Suprapubic skin (tissue), 4 donors: ENCODE measurements at places on chromosomes 13 and 19. TPM values are rescaled to one million over a fixed set of nuclear protein-coding genes. Genes with fewer than 3 reads are reported as not detected.
A peak's percentile ranks its signal among the peaks of the same experiment; 100 is the strongest.

APOC4 gene
- total RNA-seq = not detected

KIR3DL1 gene
- not detected for total RNA-seq

LILRB2 gene
- 0.64 TPM for total RNA-seq

CCNA1 gene
- total RNA-seq = not detected

PRX gene
- 5.0 TPM for total RNA-seq

ANGPTL4 gene
- 56.4 TPM for total RNA-seq

KLC3 gene
- total RNA-seq = 108 TPM

DCLK1 gene
- 16.5 TPM for total RNA-seq

WASF3 gene
- total RNA-seq = 6.2 TPM

ZNF229 gene
- total RNA-seq = 2.3 TPM

C19orf85 gene
- not detected for total RNA-seq

C19orf67 gene
- total RNA-seq = not detected

KIR2DL4 gene
- total RNA-seq = not detected

WBP4 gene
- total RNA-seq = 12.1 TPM

DNA sequence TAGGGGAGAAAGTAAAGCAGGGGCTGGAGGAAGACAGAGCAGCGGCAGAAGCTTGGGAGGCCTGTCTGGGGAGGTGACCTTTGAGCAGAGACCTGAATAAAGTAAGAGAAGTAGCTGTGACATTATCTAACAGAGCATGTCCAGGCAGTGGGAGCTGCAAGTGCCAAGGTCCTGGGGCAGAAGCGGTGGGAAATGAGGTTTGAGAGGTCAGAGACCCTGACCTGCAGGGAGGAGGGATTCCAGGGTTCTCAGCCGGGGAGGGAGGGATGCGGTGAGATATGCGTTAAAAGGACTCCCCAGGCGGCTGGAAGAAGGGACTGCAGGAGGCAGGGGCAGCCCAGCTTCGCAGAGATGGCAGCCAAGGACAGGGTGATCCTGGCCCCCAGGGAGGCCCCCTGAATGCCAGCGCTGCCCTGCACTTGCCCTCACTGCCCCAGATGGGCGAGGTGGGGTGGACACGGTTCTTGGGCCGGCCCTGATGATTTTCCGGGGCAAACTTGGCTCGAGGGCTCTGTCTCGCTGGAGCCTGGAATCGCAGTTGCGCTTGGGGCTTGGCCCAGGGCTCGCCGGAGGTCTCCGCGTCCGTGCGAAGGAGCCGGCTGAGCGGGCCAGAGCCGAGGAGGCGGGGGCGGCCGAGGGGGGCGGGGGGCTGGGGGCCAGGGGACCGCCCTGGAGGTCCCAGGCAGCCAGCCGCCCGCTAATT lies 3.2 kb downstream of the CRLF1 start:
- DNase-seq = no peak

GRCh38 chr13:77891486-77891885 lies 27.1 kb downstream of the EDNRB start:
- no peak for DNase-seq

GRCh38 chr19:4354897-4355296 lies 11.5 kb downstream of the MPND start:
- DNase-seq = peak; percentile 67

- DNase-seq = no peak
These were observed 38.3 kb upstream of the C19orf12 start for GRCh38 chr19:29753190-29753933.

GRCh38 chr13:96542986-96543385 lies 451.3 kb downstream of the OXGR1 start:
- no peak for DNase-seq

DNA sequence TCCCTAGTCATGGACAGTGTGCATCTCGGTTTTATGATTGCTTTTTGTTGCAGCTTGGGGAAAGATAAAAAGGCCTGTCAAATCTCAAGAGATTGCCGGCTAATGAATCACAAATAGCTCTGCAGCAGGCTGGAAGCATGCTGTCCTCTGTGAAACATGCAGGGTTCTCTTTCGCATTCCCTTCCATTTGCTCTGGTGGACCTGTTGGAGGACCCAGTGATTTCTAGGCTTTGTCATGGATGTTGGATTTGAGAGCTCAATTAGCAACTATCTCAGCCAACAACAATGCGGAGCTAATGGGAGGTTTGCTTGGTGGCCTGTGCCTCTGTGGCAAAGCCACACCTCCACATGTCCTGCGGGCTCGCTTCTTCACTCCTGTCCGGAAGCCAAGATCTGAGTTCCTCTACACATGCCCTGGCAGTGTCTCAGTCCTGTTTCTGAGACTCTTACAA lies 418.1 kb upstream of the ARGLU1 start:
- DNase-seq = no peak

DNA sequence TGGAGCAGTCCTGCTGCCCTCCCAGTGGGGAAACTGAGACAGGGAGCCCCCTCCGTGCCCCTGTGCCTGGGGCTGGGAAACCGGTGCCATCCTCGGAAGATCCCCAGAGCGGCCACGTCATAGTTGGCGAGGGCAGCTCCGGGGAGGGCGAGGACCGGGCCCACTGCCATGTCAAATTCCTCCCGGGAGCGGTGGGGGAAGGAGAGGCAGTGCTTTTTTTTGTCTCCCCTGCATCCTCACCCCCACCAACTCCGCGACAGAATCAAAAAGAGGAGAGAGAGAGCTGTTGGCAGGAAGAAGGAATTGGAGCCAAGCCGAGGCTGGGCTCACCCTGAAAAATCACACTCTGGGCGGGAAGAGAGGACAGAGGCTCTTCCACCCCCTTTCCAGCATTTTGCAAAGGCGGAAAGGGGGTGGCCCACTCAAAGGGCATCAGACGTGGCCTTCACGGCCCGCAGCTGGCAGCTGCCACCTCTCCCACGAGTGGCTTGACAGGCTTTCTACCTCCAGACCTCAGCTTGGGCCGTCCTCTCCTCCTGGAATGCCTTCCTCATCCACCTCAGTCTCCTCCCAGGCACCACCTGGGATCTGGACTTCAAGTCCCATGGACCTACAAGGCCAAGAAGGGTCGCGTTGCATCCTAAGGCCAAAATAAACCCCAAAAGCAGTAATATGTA lies 19.6 kb upstream of the NFIC start:
- DNase-seq = no peak

DNA sequence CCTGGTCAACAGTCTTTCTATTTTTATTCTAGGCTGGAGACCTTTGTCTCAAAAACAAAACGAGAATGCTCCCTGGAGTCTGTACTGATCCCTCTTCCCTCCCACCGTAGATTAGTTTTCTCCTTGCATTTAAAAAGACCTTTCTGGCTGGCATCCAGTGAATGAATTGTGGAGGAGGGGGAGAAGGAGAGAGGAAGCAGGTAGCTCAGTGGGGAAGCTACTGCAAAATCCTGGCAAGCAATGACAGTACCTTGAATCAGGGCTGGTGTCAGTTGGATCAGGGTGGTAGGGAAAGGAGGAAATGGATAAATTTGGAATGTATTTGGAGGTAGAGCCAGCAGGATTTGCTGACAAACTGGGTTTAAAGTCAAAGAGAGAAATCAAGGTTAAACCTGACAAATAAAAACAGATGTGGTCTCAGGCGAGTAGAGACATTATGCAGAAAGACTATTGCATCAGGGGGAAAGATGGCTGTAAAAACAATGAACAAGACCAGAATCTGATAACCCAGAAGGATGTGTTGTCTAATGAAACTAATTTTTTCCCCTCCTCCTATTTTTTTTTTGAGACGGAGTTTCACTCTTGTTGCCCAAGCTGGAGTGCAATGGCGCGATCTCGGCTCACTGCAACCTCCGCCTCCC lies 3.5 kb upstream of the CYP2S1 start:
- DNase-seq = no peak

DNA sequence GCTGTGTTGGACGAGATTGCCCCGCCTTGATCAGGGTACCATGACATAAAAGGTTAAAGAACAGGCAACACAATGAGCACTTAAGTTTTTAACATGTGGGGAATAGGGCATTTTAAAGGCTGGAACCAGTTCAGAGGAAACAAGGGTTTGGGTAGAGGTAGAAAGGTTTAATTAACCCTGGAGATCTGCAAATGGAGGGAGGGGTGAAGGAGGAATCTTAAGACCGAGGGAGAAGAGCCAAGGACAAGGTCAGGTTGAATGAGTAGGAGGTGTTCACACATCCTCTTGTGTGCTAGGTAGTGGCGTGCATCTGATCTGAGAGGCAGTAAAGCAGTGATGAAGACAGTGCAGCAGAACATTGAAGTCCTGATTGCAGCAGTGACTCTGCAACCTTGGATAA lies 28.5 kb downstream of the SKA3 start:
- DNase-seq = no peak

DNA sequence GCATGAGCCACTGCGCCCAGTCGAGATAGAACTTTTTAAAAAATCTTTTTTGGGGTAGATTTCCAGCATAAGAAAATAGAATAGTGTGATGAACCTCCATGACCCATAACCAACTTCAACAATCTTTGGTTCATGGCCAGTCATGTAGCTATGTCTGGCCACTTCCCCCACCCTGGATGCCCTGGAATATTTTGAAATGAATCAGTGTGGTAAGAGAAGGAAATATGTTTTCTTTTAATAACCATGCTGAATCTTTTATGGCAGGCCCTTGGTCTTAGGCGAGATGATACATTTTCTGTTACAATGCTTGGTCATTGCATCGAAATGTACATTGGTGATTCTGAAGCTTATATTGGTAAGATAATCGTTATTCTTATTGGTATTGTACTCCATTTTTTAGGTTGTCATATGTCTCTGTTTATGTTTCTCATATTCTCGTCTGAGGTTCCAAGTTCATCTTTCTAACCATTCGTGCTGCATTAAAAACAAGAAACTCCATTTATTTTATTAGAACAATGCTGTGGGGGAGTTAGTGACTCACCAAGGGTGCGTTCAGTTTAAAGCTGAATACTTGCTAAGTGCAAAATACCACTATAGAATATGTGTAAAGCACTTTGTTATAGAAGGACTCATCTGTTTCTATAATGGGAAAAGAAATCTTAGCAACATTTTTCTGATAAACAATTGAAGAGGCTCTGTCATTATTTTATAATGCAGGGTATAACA lies 16.4 kb upstream of the UPF3A start:
- DNase-seq = no peak

DNA sequence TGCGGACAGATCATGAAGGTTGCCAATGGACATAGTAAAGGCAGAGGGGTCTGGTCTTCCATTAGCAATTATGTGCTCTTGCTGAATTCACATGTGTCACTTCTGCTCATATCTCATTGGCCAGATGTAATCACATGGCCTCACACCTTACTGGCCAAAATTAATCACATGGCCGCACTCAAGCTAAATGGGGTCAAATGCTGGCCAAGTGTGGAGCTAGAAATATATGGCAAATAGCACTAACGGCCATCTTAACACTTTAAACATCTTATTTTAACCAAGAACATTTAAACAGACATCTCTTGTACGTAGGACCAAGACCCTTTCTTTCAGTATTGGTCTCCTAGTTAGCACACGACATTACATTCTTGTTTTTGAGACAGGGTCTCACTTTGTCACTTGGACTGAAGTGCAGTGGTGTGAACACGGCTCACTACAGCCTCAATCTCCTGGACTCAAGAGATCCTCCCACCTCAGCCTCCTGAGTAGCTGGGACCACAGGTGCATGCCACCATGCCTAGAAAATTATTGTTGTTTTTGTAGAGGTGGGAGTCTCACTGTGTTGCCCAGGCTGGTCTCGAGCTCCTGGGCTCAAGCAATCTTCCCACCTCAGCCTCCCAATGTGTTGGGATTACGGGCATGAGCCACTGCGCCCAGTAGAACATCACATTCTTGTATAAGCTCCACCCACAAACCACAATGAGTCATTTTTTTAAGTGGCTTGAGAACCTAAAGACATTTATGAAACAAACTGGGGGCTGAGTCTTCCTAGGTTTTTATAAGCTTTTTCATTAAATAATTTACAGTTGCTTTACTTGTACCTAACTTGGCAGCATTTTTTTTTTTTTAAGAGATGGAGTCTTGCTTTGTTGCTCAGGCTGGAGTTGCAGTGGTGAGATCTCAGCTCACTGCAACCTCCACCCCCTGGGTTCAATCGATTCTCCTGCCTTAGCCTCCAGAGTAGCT lies 2.9 kb upstream of the PTOV1 start:
- DNase-seq = no peak

- DNase-seq = no peak
These were observed 108.6 kb downstream of the ELF1 start for GRCh38 chr13:40910324-40911050.

- no peak for DNase-seq
These were observed 14.6 kb downstream of the JOSD2 start for GRCh38 chr19:50496189-50497021.

DNA sequence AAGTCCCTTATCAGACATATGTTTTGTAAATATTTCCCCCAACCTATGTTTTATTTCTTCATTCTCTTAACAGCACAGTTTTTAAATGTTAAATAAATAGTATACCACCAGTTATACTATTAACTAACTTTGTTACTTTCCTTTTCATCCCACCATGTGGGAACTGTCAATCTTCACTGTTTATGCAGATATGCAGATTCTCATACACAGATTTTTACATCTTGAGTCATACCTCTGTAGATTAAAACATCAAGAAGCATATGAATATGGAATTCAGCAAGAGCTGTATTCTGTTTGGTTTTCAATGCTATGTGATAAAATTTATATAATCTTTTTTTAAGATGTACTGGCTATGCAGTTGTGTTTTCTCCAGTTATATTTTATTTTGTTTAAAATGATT lies 566.3 kb downstream of the LIG4 start:
- DNase-seq = no peak

GRCh38 chr13:88483202-88483601 lies 812.0 kb downstream of the SLITRK5 start:
- no peak for DNase-seq

GRCh38 chr19:34461375-34462100 lies 20.0 kb upstream of the WTIP start:
- no peak for DNase-seq

- DNase-seq = no peak
These were observed 122.8 kb upstream of the ARGLU1 start for GRCh38 chr13:106690779-106691178.

GRCh38 chr19:14511229-14511593 lies 7.0 kb downstream of the DNAJB1 start:
- no peak for DNase-seq

GRCh38 chr19:35742121-35742724 lies at the start of gene IGFLR1:
TSS of gene IGFLR1 (minus strand) at chr19:35742452. CDS start at chr19:35741180, 1,272 bp downstream.
- no peak for DNase-seq

DNA sequence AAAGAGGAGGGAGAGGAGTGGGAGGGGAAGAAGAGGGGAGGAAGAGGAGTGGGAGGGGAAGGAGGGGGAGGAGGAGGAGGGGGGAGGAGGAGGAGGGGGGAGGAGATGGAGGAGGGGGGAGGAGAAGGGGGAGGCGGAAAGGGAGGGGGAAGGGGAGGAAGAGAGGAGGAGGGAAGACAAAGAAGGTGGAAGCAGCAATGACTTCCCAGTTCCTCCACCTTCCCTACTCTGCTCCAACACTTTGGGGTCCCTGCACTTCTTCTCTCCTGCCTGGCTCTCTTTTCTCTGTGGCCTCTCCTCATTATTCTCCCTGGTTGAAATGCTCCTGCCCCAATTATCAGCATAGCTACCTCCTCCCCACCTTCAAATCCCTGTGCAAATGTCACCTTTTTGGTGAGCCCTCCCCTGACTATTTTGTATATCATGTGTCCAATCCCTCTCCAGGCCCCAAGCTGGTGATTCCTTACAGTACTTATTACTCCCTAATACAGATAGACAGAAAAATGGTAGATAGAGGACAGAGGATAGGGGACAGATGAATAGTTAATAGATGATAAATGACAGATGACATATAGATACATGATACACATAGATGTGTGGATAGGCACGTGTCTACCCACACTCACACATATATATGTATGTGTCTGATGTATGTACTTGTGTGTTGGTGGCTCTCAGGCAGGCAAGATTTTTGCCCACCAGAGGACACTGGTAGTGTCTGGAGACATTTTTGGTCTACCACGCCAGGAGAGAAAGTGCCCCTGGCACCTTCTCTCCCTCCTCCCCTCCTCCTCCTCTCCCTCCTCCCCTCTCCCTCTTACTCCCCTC lies 25.2 kb downstream of the NLRP9 start:
- DNase-seq = no peak

- no peak for DNase-seq
These were observed 54.3 kb downstream of the MICU2 start for GRCh38 chr13:21549633-21550032.
